ENCODE measurements at places on chromosomes 2 and 18. TPM values are rescaled to one million over a fixed set of nuclear protein-coding genes. Genes with fewer than 3 reads are reported as not detected.

GRCh38 chr18:57051021-57051656, 95.7 kb upstream of the BOD1L2 start:
- DNase-seq: no peak

DNA sequence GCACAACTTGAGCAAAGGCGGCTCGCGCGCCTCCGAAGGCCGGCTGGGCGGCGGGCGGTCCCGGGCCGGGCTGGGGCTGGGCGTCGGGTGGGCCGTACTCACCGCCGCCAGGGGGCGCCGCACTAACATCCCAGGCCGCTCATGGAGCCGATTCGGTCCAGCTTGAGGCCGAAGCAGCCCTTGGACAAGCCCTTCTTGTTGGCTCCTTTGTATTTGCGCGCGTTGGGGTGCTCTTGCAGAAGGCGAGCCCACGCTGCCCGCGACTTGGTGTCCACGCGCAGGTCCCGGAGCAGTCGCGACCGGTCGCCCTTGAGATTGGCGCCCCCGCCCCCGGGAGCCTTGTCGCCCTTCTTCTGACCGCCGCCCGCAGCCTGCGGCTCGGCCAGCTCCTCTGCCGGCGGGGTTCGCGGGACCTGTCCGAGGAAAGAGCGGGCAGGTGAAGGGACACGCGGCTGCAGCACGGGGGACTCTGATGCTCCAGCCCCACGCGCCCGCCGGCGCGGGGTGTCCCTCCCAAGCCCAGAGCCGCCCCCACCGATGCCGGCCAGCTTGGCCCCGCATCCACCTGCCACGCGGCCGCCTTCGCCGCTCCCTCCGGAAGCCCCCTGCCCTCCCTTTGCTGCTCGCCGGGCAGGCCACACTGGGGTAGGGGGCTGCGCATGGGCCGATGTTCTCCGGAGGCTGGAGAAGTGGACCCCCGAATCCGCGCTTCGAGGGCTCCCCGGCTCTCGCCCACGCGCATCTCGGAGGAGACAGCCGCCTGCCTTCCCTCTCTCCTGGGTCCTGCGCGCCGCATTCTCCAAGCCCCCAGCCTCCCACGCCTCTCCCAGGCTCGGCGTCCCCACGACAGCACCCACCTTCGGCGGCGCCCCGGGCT, 655 bp downstream of the NPPC start:
- peak; percentile 50 for DNase-seq

DNA sequence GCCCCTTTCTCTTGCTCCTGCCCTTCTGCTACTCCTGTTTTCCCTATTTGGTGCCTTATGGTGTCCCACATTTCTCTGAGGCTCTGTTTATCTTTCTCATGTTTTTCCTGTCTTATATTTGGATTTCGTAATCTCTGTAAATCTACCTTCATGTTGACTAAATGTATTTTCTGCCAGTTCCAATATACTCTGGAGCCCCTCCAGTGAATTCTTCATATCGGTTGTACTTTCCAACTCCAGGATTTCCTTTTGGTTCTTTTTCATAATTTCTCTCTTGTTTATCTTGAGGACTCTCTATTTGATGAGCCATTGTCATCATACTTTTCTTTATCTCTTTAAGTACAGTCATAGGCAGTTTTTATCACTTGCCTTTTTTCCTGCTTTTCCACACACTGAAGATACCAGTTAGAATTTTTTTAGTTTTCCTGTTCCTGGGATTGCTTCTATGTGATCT, 19.1 kb downstream of the SCLY start:
- DNase-seq: no peak

DNA sequence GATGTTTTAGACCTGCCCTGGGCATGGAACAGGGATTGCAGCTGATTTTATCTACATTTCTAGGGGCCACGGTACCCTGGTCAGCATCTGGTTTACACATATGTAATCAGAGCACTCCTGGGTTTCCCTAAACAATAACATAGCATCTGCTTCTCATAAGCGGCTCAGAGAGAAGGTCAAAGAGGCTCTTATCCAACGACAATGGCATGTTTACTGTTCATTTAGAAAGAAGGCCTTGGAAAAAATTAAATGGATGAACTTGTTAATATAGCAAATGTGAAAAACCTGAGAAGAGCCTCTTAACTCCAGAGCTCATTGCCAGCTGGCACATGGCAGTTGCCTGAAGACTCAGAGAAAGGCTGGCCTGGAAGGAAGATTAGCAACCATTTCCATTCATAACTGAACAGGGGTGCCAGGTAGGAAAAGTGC, 202.8 kb upstream of the THUMPD2 start:
- no peak for DNase-seq

- DNase-seq: no peak
These were observed 12.3 kb upstream of the CTLA4 start for GRCh38 chr2:203855274-203855673.

Gene CXCR4
- 1,429 TPM for total RNA-seq

DNA sequence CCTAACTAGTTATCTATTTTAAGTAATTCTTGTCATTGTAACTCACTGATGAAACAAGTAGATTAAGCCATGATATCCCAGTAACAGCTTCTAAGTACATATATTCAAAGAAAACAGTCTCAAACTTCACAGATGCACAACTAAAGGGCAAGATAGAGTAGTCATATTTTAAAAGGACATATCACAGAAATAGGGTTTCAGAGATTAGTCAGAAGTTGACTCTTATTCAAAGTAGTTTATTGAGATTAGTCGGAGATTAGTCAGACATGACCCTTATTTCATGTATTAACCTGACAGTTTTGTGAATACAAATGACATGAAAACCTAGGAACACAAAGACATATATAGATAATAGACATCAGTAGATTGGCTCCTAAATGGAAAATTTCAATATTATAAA, 15.9 kb upstream of the CHAC2 start:
- DNase-seq: no peak

Gene STK17B
- total RNA-seq: 417 TPM

DNA sequence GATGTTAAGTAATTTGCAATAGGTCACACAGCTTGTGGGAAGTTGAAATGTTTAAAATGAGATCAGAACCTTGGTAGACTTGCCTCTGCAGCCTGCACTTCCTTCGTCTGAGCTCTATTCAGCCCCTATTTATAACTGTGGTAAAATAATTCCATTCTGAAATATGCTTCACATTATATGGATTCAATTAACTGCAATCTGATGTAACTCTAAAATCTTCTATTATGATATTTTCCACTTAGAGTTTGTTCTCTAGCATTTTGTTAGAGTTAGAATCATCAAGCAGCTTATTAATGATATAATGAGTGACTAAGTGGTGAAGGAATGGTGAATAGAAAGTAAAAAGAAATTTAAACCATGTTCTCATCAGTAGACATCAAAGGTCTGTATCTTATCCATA, 139.6 kb upstream of the ARHGAP28 start:
- DNase-seq: no peak

DNA sequence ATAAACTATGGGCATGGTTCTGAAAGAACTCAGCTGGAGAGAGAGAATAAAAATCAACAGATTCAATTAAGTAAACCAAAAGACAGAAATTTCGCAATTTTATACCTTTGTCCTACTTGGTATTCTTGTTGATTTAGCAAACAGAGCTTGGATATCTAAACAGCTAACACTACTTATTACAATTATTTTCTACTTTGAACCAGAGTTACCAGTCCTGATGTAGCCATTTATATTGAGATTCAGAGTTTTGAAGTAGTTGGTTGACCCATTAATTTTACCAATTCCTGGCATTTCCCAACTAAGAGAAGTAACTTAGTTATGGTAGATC, 48.9 kb downstream of the ASXL2 start:
- DNase-seq: no peak

DNA sequence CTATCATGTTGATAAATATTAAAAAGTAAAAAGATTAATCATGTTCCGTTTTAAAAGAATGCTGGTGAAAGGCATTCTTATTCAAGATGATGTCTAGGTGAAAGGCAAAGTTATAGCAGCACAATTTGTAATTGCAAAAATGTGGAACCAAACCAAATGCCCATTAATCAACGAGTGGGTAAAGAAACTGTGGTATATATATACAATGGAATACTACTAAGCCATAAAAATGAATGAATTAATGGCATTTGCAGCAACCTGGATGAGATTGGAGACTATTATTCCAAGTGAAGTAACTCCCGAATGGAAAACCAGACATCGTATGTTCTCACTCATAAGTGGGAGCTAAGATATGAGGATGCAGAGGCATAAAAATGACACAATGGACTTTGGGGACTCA, 286.4 kb downstream of the ARHGAP15 start:
- DNase-seq: no peak

- DNase-seq: no peak
These were observed 7.7 kb downstream of the SERPINB2 start for GRCh38 chr18:63895190-63895589.

DNA sequence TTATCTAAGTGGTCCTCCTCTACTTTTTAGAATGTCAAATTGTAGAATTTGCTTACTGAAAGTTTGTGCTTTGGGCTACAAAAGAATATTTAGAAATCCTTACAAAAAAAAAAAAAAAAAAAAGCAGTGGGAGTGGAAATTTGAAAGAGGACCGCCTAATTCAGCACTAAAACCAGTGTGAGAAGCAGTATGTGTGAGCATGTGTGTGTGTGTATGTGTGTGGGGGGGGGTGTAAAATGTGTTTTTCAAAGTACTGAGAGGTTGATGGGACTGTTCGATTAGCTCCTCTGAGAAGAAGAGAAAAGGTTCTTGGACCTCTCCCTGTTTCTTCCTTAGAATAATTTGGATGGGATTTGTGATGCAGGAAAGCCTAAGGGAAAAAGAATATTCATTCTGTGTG, at the start of gene VIT:
TSS of gene VIT (plus strand) at position 175 of the 400 bp plus-strand sequence. CDS start 19,664 bp downstream, outside the sequence.
- DNase-seq: no peak

GRCh38 chr2:47636596-47637264, 146.2 kb upstream of the MSH6 start:
- DNase-seq: no peak

Gene MAPK4
- not detected for total RNA-seq

DNA sequence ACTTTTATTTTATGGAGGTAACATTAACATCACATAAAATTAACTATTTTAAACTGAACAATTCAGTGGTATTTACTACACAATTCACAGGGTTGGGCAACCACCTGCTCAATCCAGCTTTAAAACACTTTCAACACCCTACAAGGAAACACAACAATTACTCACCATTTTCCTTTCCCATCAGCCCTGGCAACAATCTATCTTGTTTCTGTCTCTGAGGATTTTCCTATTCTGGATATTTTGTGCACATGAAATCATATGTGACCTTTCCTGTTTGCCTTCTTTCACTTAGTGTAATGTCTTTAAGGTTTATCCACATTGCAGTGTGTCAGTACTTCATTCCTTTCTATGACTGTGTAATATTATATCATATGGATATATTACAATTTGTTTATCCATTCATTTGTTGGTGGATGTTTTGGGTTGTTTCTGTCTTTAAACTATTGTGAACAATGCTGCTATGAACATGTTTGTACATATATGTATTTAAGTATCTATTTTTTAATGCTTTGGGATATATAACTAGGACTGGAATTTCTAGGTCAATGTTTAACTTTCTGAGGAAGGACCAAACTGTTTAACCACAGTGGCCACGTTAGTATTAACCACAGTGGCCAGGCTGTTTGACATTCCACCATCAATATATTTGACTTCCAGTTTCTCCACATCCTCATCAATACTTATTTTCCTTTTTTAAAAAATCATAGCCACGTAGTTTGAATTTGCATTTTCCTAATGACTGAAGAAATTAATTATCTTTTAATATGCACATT, 72.4 kb upstream of the KIF5C start:
- DNase-seq: no peak

Gene MREG
- 5.3 TPM for total RNA-seq

GRCh38 chr18:55509631-55510324, 78.2 kb downstream of the TCF4 start:
- no peak for DNase-seq

DNA sequence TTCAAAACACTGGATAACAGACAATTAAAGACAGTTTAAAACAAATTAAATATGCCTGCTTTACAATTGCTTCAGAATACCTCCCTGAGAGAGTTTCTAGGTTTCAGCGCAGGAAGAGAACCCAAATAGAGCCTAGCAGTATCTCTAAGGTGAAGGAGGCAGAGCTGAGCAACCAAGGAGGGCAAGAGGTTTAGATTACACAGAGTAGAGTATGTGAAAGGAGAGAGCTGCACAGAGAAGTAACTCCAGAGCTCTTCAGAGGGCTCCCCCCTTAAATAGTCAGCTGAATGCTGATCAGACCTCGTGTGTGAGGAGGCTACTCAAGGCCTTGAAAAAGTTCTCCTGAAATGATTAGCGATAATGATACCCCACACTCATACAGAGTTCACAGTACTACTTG, 386.5 kb upstream of the TCF4 start:
- DNase-seq: no peak

- no peak for DNase-seq
These were observed 83.1 kb downstream of the PTH2R start for GRCh38 chr2:208489687-208490086.

DNA sequence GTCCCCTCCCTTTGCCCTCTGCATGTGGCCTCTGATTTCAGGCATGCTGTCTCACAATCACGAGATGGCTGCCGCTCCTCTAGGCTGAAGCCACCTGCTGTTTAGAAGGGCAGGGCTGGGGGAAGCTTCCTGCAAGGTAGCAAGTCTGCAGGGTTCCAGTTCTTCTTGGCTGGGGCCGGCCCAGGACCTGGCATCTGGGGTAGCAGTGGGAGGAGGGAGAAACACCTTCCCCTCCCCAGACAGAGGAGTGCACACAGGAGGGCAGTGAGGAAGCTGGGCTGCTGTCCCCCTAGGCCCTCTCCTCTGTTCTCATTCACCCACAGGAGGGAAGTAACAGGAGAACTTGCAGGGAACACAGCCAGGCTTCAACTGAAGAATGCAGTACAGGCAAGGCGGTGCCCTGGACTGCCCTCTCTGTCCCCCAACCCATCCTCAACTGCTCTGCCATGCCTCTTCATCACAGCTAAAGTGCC, 345.9 kb upstream of the HS6ST1 start:
- no peak for DNase-seq

- DNase-seq: no peak
These were observed 20.3 kb downstream of the SLC8A1 start for GRCh38 chr2:40431600-40431955.

Gene UNC80
- total RNA-seq: not detected

GRCh38 chr18:58991167-58991798, 126.6 kb downstream of the ZNF532 start:
- no peak for DNase-seq

DNA sequence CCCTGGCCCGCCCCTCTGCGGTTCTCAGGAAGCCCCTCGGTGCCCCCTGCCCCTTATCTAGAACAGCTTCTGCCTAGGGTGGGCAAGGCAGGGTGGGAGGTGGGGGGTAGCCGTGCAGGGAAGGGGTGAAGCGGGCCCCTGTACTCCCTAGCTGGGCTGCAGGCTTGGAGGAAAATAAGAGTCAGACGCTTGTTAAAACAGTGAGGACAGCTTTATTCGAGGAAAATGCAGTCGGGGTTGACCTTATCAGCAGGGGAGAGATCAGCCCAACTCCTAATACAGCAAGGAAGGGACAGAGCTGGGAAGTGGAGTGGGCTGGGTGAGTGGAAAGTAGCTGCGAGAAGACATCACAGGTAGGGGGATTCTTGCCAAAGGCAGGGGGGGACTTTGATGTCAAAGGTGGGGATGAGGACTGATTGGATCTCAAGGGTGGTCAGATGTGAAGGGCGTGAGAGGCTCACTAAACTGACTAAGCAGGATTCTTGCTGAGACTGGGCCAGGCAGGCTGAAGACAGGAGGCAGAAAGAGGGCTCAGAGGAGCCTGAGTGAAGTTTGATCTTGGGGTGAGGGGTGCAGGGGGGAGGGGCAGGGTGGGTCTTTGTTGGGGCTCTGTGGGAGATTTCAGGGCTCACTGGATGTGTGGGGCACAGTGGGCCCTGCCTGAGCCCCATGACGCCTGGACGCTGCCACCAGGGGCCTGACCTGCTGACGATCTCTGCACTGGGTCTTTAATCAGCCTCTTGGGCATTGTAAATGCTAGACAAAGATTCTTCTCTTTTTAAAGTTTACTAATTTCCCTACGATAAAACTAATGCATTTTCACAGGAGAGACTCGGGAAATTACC, 29.9 kb downstream of the HPCAL1 start:
- no peak for DNase-seq

Gene GPD2
- total RNA-seq: 9.8 TPM
